Stimulated activated CD4-positive, alpha-beta T cell treated with anti-CD3 and anti-CD28 coated beads, Interleukin-15, amount 100 ng/mL, for 1 hour (primary cell): ENCODE measurements at places on chromosomes 11 and 22.

DNA sequence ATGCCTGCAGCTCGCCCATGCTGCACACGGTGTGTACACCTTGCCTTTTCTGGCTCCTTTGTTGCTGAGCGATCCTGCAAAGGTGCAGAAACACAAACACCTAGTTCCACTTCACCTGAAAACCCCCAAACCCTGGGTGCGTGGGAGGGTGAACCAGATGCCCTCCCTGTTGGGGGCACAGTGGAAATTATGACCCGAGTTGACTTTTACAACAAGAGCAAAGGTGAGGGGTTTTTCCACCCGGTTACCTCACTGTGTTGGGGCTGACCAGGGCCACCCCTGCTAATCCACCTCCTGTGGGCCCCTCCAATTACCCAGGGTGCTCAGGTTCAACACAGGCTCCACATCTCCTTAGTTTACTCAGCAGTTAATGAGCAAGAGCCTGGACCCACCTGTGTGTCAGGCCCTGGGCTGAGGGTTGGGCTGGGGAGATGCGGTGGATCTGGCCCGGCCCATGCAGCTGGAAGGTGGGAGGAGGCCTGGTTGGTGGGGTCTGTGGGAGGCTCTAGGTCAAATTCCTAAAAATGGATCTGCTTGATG lies 42.1 kb downstream of the LRRC32 start:
- DNase-seq = no peak

GRCh38 chr11:44694443-44694842 lies 32.3 kb upstream of the TSPAN18 start:
- no peak for DNase-seq

GRCh38 chr11:108859510-108859909 lies 194.6 kb downstream of the DDX10 start:
- no peak for DNase-seq

- no peak for DNase-seq
Measured at GRCh38 chr11:102291831-102292230, 25.5 kb upstream of the BIRC3 start.

- no peak for DNase-seq
Measured at GRCh38 chr11:45665206-45665932, at the start of gene CHST1. Gene CHST1, minus strand, starts transcription at chr11:45665622. Its CDS starts 14,699 bp downstream, at chr11:45650923.

- DNase-seq = no peak
Measured at GRCh38 chr11:72491001-72491400, 56.7 kb upstream of the CLPB start.
